Transverse colon (tissue), 4 donors: ENCODE measurements at places on chromosomes 16 and 17. TPM values are rescaled to one million over a fixed set of nuclear protein-coding genes. Genes with fewer than 3 reads are reported as not detected.

DNA sequence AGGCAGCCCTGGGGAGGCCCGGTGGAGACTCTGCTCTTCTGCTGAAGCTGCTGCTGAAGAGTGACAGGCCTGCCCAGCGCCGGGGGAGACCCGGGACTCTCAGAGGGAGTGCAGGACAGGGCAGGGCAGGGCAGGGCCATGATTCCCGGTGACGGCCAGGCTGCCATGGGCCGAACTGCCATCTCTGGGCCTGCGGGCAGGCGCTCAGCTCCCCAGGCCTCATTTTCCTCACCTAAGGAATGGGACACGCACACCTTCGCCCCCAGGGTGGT, 22.6 kb upstream of the SSTR5 start:
- H3K4me1 ChIP-seq, result no peaks in the 10 kb centered on the region
- no peak overlapping the region for H3K4me3 ChIP-seq
- H3K27ac ChIP-seq, result no peak overlapping the region

SLC16A3 gene
- total RNA-seq, result 63.2 TPM

GRCh38 chr17:18362698-18363100, 651 bp downstream of the SHMT1 start:
- peak overlapping the region; percentile 90 for H3K4me3 ChIP-seq
- no peaks in the 10 kb centered on the region for H3K36me3 ChIP-seq
- peak; percentile 68 for DNase-seq
- peaks cover 21% of the 10 kb centered on the region for H3K4me1 ChIP-seq

CSH2 gene
- not detected for total RNA-seq

DNA sequence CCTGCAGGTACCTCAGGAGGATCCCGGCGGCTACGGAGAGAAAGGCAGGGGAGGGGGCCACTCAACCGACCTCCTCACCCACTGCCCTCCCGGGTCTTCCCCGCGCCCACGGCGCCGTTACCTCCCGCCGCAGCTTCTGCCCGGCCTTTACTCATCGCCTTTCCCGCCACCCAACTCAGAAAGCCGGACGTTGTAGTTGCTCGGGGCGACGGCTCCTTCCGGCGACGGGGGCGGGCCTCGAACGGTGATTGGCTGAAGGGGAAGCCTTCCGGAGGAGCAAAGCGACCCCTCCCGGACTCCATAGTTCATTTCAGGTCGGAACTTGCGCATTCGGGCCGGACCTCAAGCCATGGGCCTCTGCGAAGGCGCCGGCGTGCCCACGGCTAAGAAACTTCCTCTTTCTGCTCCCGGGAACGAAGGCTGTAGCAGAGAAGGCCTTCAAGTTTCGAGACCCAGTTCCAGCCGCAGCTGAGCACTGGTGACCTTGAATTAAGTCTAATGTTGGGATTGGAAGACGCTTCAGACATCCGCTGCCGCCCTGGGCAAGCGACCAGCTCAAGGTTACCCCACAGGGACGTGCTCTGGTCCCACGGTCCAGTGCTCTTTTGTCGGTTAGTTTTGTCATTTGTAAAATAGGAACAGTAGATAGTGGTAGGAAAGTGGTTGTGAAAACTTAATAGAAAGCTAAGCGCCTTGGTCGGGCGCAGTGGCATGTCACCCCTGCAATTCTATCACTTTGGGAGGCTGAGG, at the start of gene PSMC3IP:
Gene PSMC3IP, minus strand, starts transcription at position 198 of the 750 bp plus-strand sequence. Its CDS starts 43 bp downstream, at position 155.
- H3K27ac ChIP-seq, result peak within 1 kb of the TSS; percentile 87
- H3K27me3 ChIP-seq, result no peaks in the 10 kb centered on the region
- peaks cover 11% of the 10 kb centered on the region for H3K4me1 ChIP-seq
- H3K36me3 ChIP-seq, result peaks cover 31% of the 10 kb centered on the region
- DNase-seq, result peak; percentile 97

SLC25A10 gene
- total RNA-seq, result 25.1 TPM

SCPEP1 gene
- 13.9 TPM for total RNA-seq

MYCBPAP gene
- total RNA-seq, result 0.64 TPM

GRCh38 chr17:77107506-77108433, 33.0 kb upstream of the SEC14L1 start:
- peaks cover 19% of the 10 kb centered on the region for H3K4me1 ChIP-seq
- no peaks in the 10 kb centered on the region for H3K27me3 ChIP-seq
- H3K36me3 ChIP-seq, result no peaks in the 10 kb centered on the region
- H3K4me3 ChIP-seq, result no peak overlapping the region

TERF2IP gene
- total RNA-seq, result 20.9 TPM
